CD8-positive, alpha-beta memory T cell (primary cell): ENCODE measurements at places on chromosomes 2 and 18. TPM values are rescaled to one million over a fixed set of nuclear protein-coding genes. Genes with fewer than 3 reads are reported as not detected.

CPLX4 gene
- total RNA-seq, result not detected

DAW1 gene
- total RNA-seq, result not detected

DPP10 gene
- total RNA-seq, result not detected

VIL1 gene
- total RNA-seq, result not detected

HOXD10 gene
- not detected for total RNA-seq

NYAP2 gene
- not detected for total RNA-seq

GRCh38 chr2:218010140-218010983 is 7.6 kb upstream of the TNS1 start:
- H3K4me3 ChIP-seq, result no peak overlapping the region
- peaks cover 19% of the 10 kb centered on the region for H3K27me3 ChIP-seq
- no peak overlapping the region for H3K27ac ChIP-seq

GRCh38 chr2:184646593-184646992 is 48.3 kb downstream of the ZNF804A start:
- H3K27ac ChIP-seq, result no peak overlapping the region
- H3K27me3 ChIP-seq, result no peaks in the 10 kb centered on the region
- no peaks in the 10 kb centered on the region for H3K36me3 ChIP-seq
- H3K4me3 ChIP-seq, result no peak overlapping the region
- no peaks in the 10 kb centered on the region for H3K4me1 ChIP-seq

DNA sequence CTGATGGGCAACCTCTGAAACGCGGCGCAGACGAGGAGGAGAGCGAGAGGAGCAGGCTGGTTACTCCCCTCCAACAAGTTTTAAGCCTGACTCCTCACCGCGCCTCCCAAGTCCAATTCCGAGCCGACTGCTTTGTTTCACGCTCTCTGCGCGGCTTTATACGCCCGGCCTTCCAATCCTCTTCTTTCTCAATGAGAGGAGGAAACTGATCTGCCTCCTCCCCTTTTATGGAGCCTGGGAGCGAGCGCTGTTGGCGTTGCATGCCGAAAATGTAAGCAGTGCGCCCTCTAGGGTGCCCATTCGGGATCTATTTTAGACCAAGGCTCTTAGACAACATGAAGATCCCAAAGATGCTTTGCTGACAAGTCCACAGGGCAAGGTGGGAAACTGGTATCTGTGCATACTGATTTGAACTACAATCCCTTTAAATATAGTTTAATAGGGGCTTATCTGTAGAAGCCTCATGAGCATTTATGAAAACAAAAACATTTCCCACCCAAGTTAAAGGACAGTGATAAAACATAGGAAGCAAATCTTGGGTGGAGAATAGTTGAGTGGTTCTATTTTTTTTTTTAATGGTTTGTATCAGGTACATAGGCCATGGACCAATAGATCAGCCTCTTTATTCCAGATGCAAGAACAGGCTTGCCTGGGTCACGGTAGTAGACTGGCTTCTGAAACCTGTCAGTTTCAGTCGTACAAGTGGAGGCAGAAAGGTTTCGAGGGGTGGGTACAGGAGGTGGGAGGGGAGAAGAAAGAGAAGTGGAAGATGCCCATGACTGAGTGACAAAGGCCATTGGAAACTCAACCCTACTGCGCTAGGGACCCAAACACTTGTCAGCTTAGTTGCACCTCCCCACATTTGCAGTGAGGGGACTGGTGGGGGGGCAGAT is at the start of gene RND3:
TSS of gene RND3 (minus strand) at position 131 of the 893 bp plus-strand sequence. CDS start 250 bp downstream, outside the sequence.
- DNase-seq, result no peak
- no peak within 1 kb of the TSS for H3K4me3 ChIP-seq
- H3K36me3 ChIP-seq, result no peaks in the 10 kb centered on the region
- H3K4me1 ChIP-seq, result peaks cover 3% of the 10 kb centered on the region

GRCh38 chr2:104289651-104290565 is 564.0 kb upstream of the POU3F3 start:
- no peaks in the 10 kb centered on the region for H3K27me3 ChIP-seq
- H3K4me3 ChIP-seq, result no peak overlapping the region
- no peaks in the 10 kb centered on the region for H3K4me1 ChIP-seq
- H3K36me3 ChIP-seq, result no peaks in the 10 kb centered on the region
- DNase-seq, result no peak

GRCh38 chr18:50949185-50949584 is 18.7 kb upstream of the ELAC1 start:
- H3K36me3 ChIP-seq, result no peaks in the 10 kb centered on the region
- H3K4me3 ChIP-seq, result no peak overlapping the region
- no peak overlapping the region for H3K27ac ChIP-seq
- no peaks in the 10 kb centered on the region for H3K27me3 ChIP-seq

DNA sequence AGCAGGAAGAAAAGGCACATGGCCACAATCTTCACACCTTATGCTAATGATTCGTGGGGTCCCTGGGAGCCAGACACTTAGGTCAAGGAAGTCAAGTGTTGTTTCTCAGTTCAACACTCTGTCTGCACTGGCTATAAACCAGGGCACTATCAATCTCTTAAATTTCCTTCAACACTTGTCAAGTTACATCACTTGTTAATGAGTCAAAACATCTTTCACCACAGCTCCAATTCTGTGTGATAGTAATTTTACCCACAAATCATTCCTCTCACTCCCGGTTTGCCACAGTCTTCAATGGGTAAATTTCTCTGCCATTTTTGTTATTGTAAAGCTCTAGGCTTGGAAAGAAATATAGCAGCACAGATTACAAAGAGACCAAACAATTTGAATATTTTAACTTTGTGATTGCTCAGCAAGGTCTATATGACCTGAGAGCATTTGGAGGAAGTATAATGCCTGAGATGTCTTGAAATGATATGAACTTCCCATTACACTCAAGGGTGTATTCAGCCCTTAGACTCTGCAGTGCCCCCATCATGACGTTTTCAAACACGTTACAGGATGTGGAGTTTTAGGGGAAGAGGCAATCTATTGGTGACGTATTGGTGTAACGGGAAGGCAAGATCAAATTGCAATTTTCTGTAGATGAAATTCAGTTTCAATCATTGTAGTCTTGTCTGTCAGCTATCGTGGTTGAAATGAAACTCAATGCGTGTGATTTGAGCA is 78.7 kb downstream of the ICOS start:
- no peaks in the 10 kb centered on the region for H3K4me1 ChIP-seq
- no peaks in the 10 kb centered on the region for H3K36me3 ChIP-seq
- H3K27ac ChIP-seq, result no peak overlapping the region

DNA sequence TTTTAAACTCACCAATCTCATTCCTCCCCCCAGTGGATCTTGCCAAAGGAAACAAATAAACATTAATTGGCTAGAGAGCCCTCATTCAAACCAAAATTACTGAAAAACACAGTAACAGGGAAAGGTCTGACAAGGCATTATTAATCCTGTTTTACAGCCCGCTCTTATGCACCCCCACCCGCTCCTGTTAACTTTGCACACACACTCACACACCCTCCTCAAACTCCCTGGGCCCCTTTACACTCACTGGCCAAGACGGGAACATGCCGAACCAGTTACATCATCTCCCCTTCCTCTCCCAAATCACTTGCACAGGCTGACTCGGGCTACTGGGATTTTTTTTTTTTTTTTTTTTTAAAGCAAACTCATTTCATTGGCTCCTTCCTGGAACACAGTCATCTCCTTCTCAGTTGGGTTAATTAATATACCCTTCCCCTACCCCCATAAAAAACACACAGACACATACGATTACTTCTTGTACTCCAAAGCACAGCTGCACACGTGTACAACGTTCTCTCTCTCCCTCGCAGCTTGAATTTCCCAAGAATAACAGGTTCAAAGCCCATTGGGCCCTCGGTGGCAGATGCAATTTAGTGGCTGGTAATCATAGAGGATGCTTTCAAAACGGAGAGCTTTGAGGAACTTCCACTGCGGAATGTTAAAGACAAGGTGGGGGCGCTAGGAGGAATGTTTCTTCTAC is 31.8 kb downstream of the KLF7 start:
- no peaks in the 10 kb centered on the region for H3K27me3 ChIP-seq
- H3K4me1 ChIP-seq, result peaks cover 53% of the 10 kb centered on the region
- no peaks in the 10 kb centered on the region for H3K36me3 ChIP-seq
- no peak for DNase-seq

DNA sequence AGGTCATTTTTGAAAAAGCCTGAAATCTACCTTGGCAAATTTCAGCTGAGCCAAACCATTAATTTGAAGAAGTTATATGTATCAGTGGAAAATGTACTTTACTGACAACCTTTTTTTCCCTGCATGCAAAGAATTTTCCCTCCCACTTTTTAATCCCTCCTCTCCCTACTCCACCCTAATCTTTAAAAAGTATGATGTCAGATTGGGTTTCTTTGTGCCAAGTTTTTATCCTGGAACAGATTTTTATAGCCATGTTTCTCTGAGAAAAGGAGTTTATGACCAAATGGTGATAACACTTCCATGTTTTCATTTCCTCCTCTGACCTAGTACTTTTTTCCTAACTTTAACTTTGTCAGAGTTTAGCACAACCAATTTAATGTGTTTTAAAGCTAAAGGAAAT is 250.3 kb upstream of the FOSL2 start:
- H3K27ac ChIP-seq, result no peak overlapping the region
- no peak overlapping the region for H3K4me3 ChIP-seq
- DNase-seq, result no peak
- H3K36me3 ChIP-seq, result no peaks in the 10 kb centered on the region

DNA sequence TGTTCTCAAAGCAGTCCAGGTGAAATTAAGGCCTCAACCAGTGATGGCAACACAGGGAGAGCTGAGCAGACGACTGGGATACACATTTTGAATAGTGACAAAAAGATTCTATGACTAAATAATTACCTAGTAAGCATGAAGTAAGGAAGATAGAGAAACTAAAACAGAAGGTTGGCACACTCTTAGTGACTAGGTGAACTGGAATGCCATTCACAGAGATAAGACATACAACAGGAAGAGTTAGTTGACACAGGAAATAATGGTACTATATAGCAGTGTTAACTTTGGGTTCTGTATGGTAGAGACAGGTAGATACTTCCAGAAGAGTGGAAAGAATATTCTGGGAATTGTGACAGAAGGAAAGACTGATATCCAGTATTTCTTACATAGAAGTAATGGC is 181.8 kb upstream of the NT5C1B start:
- DNase-seq, result no peak
- no peaks in the 10 kb centered on the region for H3K27me3 ChIP-seq
- H3K4me3 ChIP-seq, result no peak overlapping the region
- H3K4me1 ChIP-seq, result no peaks in the 10 kb centered on the region
- no peaks in the 10 kb centered on the region for H3K36me3 ChIP-seq

DNA sequence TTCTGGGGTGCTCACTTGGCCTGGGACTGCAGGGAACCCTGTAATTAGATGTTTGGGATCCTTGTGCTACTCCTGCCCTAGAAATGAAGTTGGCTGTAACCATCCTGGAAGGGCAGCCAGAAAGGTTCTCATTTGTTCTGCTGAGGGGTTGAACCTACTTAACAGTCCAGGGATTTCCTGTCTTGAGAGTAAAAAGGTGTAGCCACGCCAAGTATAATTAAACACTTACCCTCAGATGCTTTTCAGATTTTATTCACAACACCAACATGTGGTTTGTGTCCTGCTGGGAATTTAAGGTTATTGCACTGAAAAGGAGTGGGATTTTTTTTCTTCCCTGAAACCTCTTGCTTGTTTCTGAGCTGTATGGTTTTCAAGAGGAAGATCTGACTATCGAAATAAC is 222.4 kb upstream of the APCDD1 start:
- H3K36me3 ChIP-seq, result no peaks in the 10 kb centered on the region
- no peak for DNase-seq
- H3K27me3 ChIP-seq, result no peaks in the 10 kb centered on the region
- no peak overlapping the region for H3K27ac ChIP-seq

DNA sequence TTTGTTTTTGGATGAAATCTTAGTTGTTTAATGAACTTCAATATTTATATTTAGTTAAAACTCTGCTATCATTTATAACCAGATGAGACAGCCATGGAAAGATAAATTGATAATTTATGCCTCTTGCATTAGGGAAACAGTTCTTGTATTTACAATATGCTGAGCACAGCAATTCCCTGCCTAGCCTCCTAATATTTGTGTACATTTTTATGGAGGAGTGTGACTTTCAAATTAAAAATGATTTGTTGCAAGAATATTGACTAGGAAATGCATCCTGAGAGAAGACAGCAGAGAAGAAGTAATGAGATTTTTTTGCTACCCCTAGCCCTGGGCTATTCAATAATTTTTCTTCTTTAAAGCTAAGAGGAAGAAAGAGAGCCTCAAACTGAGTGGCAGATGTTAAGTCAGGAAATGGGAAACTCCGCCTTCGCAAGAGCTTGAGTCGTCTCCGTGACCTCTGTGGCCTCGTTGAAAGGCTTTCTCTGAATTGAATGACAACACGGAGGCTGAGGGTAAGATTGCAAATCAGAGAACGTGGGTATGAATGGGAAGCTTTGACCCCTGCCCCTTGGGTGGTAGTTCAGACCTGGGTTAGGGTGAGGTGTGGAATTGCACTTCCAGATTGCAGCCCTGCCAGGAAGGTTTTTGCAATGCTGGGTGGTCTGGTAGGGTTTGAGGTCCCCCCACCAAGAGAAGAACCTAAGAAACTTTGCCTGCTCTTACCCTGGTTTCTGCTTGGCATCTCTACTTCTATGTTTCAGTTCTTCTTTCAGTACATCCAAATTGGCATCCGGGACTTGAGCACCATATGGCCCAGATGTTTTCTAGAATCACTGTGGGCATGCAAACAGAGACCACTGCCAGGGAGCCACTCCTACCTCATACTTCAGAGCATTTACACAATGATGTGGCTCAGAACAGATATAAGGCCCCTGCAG is 210.3 kb upstream of the RBMS1 start:
- no peak for DNase-seq
- no peak overlapping the region for H3K27ac ChIP-seq
- H3K4me1 ChIP-seq, result peaks cover 5% of the 10 kb centered on the region
- no peak overlapping the region for H3K4me3 ChIP-seq
- no peaks in the 10 kb centered on the region for H3K27me3 ChIP-seq

DNA sequence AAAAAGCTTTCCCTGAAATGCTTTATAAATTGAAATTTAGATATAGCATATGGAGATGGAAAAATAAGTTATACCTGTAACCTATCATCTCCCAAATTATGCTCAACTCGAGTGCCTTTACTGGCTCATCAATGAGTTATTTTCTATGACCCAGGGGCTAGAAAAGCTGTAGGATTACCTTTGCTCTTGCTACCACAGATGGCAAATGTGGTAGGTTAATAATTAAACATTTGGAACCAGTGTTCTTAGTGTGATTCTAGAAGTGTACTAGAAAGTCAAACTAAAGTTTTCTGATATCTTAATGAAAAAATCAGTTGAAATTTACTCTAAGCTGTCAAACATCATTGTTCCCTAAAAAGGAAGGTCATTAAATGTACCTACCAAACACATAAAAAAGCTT is 22.5 kb downstream of the ALS2 start:
- no peak for DNase-seq
- no peaks in the 10 kb centered on the region for H3K36me3 ChIP-seq
- no peak overlapping the region for H3K27ac ChIP-seq

- no peak for DNase-seq
- H3K27me3 ChIP-seq, result no peaks in the 10 kb centered on the region
- H3K36me3 ChIP-seq, result no peaks in the 10 kb centered on the region
- no peak overlapping the region for H3K27ac ChIP-seq
These were observed 57.2 kb downstream of the SF3B1 start for GRCh38 chr2:197377670-197378069.
